ENCODE measurements at places on chromosomes 6 and 20.

DNA sequence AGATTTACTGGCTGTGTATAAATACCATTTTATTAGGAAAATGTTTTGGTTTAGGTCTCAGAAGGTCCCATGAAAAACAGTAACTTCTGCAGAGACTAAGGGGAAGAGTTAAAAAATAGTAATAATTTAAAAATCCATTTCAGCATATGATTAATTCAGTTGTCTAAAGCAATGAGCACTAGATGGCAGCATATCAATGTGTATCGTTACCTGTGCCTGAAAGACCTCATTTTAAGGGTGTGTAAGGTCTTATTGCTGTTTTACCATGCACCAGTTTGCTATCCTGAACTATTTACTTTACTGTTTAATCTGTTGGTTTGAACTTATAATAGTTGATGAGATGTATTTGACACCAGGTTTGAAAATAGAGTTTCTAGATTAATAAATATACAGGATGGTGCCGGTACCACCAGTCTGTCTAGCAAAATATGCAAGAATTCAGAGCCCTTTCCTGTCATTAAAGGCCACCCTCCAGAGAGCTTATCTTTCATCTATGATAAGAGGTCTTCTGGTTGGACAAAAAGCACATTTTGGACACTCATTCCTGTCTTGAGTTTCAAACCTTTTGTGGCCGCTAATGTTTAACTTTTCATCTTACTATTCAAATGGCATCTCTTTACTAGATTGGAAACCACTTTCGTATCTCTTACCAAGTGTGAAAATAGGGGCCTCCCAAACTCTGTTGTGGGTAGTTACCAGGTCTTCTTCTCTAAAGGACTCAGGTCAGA, 8.9 kb upstream of the AHI1 start:
- no peak for DNase-seq

DNA sequence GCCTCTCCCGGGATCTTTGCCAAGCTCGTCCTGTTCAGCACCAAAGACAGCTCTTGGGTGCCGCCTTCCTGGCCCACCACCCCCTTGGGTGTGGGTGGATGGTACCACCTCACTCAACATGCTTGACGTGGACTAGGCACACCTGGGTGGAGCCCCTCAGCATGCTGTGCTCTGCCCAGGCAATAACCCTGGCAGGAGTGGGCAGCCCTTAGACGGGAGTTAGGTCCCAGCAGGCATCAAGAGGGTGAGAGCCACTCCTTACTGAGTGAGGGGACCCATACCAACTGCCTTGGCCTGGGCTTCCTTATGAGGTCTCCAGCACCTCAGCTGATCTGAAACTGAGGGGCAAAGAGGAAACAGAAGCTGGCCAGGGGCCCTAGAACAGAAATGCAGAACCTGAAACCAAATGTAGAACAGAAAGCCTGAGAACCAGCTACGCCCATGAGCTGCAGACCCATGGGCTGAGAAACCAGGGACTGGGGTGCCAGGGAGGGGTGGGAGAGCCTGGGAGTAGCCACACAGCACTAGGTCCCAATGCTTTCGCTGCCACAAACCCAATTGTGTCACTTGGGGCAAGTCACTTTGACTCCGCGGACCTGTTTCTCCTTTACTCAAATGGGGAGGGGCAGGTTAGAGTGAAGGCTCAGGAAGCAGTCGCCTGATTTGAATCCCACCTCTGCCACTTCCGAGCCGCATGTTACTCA, 2.0 kb downstream of the FGD2 start:
- no peak for DNase-seq

DNA sequence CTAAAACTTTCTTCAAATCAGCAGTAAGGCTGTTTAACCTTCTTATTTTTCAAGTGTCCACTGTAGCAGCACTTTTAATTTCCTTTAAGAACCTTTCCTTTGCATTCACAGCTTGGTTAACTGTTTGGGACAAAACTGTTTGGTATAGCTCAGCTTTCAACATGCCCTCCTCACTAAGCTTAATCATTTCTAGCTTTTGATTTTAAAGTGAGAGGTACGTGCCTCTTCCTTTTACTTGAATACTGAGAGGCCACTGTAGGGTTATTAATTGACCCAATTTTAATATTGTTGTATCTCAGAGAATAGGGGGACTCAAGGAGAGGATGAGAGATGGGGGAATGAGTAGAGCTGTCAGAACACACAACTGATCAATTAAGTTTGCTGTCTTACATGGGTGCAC, 129.5 kb upstream of the MMS22L start:
- no peak for DNase-seq

- DNase-seq = no peak
Measured at GRCh38 chr6:136326038-136326553, 36.5 kb upstream of the BCLAF1 start.

DNA sequence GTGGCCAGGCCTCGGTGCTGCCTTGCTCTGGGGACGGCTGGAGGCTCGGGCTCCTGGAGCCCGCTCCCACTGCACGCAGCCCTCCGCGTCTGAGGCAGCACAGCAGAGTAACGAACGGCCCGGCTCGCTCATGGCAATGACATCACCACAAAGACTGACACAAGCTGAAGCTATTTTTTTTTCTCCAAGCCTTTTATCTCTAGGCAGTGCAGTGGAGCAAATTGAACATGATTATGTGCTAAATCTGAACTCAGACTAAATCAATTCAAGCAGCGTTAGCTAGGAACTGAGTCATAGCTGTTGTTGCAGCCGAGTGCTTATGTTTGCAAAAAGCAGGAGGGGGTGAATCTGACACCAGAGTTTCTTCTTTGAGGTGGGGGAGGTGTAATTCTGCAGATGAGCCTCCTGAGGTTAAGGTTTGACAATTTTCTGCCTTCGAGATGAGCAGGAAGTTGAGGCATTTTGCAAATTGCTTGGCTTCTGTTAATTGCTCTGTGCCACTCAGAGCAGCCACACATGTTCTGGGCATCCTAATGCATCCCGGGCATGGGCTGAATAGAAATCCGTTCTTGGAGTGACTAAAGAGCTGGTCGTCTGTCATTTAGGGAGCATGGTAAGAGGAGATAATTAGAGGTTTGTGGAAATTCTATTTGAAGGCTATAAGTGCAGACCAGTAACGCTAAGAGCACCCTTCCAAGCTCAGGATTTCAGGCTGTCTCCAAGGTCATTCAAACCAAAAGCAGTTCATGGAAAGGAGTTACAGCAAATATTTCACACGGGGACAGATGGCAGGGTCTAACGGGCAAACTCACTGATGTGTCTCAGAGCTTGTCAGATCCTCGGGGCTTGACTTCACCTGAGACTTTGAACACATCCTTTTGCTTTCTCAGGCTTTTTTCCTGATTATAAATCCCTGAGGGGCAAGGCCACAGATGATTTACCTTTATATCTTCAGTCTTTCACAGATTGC, 155.1 kb upstream of the ENPP5 start:
- peak; percentile 28 for DNase-seq

- DNase-seq = no peak
Measured at GRCh38 chr20:54774426-54774825, 299.0 kb downstream of the DOK5 start.

DNA sequence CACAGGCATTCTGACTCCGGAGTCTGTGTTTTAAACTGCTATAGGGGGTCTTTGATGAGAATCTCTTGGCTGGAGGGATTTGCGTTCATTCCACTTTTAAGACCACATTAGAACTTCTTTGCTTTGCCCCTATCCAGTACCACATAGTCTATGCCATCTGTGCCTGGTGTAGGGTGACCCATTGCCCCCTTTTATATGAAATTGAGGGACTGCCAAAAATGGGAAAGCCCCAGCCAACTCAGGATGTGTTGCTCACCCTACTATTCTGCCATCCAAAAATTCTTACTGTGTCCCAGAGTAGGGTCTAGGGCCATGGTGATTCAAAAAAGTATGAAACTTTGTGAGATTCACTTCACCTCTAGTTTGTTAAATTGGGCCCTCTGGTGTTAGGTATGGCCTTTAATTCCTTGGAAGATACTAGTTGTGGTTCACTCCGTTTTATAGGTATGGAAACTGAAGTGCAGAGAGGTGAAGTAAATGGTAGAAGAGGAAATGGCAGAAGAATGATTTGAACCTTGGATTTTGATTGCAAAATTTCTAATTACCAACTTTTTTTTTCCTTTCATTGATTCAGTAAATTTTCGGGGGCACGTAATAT, 1.4 kb downstream of the PFDN4 start:
- no peak for DNase-seq

DNA sequence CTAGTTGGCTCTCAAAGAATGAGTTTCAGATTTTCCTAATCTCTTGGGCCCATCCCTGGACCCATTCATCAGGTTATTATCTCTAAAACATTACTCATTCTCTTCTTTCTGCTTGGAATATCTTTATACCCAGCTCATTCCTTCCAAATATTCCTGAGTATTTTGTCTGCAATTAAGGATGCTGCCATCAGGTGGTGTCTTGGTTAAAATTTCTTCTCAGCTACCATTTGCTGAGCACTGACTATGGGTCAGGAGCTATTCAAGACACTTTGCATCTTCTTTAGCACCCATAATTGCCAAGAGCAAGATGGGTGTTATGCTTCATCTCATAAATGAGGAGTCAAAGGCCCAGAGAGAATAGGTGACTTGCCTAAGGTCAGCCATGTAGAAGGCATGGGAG, 8.4 kb downstream of the SUN5 start:
- DNase-seq = no peak

GRCh38 chr20:35823937-35824336, 52.1 kb downstream of the PHF20 start:
- DNase-seq = no peak

GRCh38 chr6:106510090-106510970, 119.0 kb downstream of the RTN4IP1 start:
- no peak for DNase-seq

DNA sequence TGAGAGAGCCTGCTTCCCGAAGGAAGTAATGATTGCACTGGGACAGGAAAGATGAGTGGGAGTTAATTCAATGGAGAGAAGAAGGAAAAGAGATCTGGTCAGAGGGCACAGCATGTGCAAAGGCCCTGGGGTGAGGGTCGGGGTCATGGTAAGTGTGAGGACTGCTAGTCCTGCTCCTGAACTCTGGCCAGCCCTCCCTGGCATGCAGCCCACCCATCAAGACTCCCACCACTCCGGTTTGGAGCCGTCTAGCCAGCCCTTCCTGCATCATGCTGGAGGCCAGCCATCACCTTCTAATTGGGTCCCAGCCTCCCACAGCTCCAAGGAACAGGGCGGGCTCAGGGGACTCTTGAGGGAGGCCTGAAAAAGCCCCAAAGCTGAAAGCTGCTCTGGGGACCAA, 42.1 kb downstream of the SRSF3 start:
- DNase-seq = no peak

GRCh38 chr20:19304389-19304788, 91.9 kb downstream of the SLC24A3 start:
- no peak for DNase-seq

DNA sequence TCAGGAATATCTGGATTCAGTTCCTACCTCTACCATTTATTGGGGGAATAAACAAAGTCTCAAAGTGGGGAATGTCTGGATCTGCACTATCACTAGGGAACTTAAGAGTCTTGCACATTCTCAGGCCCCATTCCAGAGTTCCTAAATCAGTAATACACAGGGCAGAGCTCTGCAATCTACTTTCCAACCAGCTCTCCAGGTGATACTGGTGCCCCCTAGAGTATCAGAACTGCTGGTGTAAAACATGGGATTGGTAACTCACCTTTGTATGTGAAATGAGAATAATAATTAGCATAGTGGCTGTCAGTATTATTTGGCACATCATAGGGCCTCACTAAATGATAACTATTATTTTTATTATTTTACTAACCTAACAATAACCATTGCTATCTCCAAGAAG, 278.8 kb upstream of the IMPG1 start:
- DNase-seq = no peak

DNA sequence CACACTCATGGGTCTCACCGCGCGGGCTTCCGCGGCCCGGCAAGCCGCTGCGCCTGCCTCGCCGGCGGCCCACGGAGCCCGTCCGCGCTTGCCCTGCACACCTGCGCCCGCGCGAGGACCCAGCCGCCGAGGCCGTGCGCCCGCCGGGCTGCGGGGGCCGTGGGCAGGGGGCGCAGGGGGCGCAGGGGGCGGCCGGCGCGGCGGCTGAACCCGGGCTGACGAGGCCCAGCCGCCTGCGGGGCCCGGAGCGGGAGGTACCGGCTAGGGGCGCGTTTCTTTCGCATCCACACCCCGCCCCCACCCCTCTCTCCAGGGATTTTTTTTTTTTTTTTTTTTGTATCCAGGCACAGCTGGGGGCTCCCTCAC, 43.8 kb upstream of the OSTM1 start:
- no peak for DNase-seq

DNA sequence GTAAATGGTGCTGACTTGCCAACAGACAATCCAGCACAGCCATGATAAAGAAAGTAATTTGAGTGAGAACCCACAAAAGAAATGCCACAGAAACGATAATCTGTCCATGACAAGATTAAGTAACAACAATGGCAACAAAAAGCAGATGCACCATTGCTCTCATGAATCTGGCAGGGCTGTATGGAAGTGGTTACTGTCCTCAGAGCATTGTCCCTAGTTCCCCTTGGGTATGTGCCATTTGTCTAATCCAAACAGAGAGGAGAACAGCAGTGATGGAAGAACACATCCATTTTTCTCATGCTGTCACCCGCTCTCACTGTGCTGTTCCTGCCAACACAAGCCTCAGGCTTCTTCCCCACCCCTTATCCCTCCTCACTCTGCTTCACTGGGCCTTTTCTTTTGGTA, 65.8 kb downstream of the REV3L start:
- DNase-seq = no peak

GRCh38 chr6:92763680-92764079, 655.7 kb downstream of the EPHA7 start:
- DNase-seq = no peak

DNA sequence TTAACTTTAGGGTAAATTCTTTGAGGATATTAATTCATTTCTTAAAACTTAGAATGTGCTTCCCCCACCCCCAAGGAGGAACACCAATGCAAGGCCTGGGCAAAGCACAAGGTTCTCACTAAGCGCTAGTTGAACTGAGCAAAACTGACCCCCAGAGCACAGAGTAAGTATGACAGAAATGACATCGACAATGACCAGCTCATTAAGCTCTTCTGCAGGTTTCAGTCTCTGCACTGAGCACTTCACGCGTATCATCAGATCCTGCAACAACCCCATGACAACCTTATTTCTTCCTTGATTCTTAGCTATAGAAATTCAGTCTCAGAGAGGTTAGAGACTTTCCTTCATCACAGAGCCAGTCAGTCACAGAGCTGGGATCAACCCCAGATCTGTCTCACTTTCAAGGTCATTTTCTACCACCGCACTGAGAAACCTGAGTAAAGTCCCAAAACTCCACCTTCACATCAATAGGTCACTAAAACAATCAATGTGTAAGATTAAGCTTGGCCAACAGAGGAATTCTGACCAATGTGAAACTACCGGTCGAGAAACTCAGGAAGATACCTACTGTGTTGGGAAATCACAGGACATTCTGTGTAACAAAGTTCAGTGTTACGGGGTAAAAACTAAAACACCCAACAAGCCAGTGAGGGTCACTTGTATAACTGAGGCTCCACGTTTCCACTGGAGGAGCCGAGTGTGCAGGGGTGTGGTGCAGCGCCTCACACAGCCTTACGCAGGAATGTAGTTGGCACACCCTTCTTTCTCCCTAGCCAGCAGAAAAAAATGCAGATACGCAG, 129.0 kb upstream of the FOXQ1 start:
- DNase-seq = no peak

GRCh38 chr20:31573555-31574321, 31.4 kb upstream of the ID1 start:
- no peak for DNase-seq

GRCh38 chr6:153023977-153024708, 21.6 kb upstream of the MTRF1L start:
- DNase-seq = no peak

GRCh38 chr6:29598172-29598747, 13.3 kb downstream of the OR2H2 start:
- no peak for DNase-seq

- no peak for DNase-seq
Measured at GRCh38 chr6:107284805-107285204, 169.5 kb upstream of the BEND3 start.

- DNase-seq = no peak
Measured at GRCh38 chr6:133806382-133807140, 82.4 kb upstream of the TCF21 start.
